ENCODE measurements at places on chromosomes 5 and 9.

DNA sequence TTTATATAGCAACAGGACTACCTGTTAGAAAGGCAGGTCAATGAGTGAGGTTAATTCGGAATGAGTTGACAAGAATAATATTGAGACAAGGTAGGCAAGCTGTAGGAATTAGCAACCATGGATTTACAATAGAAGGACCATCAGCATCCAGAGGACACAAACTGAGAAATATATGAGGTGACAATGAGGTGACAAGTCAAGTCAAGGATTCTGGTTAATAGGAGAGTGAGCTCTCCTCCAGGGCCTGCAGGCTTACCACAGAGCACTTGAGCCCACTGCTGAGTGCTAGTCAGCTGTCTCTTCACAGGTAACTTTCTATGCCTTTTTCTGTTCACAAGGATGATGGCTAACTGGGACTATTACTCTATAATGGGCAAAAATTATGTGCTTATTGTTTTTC, 227.2 kb downstream of the MRPS30 start:
- DNase-seq = no peak

GRCh38 chr5:81425569-81425968, 31.6 kb upstream of the ACOT12 start:
- peak; percentile 17 for DNase-seq

DNA sequence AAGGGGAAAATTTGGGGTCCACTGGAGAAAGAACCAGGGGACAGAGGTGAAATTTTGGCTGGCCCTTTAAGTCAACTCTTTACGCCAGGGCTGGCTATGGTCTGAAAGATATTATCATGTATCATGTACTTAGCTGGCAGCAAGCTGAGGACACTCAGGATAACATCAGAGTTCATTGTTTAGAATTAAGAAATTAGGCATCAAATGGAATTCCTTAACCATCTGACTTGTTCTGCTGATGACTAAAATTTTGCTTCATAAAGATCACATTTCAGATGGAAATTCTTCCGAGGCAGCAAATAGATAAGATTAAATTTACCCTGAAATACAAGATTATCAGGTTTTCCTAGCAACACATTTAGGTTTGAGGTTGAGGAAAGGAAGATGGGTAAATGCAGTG, 269.4 kb upstream of the KLF9 start:
- no peak for DNase-seq

GRCh38 chr9:23621188-23621587, 204.9 kb downstream of the ELAVL2 start:
- no peak for DNase-seq

DNA sequence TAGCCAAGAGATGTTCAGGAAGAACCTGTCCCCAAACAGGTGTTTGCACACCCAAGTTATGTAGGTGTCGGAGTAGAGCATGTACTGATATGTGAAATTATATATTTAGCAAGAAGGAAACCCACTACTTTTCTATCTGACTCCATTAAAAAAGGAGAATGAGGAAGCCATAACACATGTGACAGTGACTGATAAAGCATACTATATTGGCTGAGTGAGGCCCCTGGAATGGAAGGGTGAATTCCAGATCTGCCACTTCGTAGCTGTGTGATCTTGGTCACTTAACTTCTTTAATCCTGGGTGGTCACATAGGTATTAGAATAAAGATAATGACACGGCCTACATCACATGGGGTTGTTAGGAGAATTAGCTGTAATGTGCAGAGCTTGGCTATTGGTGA, 116.0 kb upstream of the MAN2A1 start:
- DNase-seq = no peak

DNA sequence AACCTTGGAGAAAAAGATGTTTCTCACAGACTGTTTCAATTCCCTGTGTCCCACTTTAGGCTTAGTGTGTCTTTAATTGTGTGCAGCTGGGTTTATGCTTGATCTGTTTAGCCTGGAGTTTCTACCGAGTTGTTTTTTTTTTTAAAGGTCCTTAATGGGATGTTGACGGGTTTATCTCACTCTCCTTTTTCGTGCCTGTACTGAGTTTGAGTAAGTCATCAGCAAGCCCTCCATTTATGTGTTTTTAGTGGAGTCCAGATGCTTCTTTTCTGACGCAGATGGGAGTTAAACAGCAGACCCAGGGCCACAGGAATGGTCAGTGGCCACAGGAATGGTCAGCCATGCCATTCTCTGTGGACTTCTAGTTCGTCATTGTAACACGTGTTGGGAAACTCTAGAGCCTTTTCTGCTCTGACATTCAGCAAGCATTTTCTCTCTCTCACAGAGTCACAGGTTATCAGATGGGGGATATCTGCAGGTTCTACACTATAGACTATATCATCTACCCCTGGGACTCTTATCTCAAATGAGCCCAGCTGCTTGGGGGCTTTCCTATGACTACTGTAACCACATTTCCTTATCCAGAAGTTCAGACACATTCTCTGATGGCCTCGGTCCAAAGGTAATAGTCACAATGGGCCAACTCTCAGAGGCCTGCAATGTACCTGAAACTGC, 190.5 kb downstream of the TTLL11 start:
- DNase-seq = peak; percentile 88

DNA sequence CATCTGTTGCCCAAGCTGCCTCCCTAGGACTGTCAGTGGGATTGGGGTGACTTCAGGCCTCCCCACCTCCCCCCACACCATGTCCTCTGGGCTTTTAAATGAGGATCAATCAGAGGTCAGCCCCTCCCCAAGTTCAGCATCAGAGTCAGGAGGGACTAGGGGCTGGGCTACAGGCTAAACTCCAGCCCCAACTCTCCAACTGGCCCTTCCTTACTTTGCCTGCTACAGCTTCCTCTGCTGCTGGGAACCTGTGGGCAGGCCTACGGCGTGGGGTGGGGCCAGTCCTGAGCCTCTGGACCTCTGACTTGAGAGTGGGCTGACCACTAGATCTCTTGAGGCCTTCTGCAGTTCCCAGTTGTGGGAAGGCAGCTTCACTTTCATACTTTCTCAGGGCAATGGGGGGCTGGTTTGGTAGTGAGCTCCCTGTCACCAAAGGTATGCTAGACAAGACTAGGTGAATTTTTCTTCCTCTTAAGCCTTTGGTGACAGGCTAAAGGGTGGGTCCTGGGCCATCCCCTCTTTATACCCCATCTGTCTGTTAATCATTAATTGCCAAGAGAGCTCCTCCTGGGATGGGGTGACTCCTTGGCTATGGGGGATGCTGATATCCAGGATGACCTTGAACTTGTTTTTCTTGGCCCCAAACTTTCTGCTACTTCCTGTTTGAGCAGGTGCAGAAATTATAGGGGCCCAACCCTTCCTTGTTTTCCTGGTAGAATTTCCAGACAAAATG, 10.8 kb upstream of the DAB2IP start:
- no peak for DNase-seq

GRCh38 chr9:83290692-83291091, 227.8 kb upstream of the RASEF start:
- no peak for DNase-seq

- DNase-seq = no peak
Measured at GRCh38 chr9:81716409-81716808, 27.1 kb upstream of the TLE1 start.

DNA sequence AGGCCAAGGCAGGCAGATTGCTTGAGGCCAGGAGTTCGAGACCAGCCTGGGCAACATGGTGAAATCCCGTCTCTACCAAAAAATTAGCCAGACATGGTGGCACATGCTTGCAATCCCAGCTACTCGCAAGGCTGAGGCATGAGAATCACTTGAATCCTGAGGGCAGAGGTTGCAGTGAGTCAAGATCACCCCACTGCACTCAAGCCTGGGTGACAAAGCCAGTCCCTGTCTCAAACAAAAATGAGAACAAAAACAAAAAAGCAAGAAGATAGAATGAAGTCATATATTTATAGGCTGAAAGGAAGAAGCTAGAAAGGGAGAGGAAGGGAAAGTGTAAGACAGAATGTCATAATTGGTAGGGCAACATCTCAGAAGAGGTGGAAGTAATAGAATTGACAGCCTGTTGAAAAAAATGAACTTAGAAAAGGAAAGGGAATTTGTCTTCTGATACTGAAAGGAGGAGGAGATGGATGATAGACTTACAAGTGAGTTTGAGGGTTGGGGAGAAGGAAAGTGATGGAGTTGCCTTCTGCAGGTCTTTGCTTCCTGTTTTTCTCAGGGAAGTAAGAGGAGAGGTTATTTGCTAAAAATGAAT, 32.2 kb downstream of the CARD6 start:
- DNase-seq = no peak

DNA sequence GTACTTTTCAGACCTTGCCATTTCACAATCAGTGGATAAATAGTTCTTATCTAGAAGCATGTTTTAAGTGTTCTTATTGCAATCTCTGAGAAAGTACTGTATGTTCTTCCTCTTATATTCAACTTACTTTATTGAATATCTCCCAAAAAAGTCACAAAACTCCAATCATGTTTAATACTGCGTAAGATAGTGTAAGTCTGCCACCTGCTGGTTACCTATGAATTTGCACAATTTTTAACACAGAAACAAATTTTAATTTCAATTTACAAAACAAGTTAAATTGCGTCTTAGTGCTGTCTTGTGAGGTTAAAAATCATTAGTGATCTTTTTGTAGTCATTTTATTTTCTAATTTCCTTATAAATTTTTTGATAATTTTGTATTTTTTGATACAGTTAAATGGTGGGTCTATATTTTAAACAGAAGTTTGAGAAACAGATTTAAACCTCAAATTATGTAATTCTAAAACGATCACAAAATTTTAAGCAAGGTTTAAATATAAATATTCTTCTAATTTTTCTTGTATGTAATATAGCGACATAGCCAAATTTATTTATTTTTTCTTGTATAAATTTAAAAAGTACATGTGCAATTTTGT, 115.8 kb downstream of the EMB start:
- DNase-seq = no peak

GRCh38 chr5:87844449-87844848, 424.2 kb downstream of the TMEM161B start:
- DNase-seq = no peak

DNA sequence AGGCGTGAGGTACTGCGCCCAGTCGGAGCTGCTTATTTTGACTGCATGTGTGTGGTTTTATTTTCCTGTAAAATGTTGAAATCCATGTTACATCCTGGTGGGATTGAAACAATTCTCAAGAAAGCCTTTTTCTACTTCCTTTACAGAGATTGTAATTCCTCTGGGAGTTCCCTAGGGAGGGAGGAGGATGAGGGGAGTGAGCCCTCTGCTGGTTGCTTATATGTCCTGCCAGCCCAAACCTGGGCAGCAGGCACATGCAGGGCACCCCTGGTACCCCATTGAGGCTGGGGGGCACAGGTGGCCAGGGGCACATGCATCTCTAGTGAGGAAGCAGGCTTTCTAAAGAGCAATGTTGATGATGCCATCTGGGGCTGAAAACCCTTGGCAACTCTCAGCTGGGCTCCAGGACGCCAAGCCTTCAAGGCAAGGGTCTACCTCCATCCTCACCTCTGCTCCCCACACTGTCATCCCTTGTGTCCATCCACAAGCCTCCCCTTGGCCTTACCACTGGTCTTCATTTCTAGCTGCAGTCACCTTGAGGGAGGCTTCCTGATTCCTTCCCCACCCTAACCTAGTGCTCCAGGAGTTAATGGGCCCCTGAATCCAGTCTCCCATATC, 84.7 kb upstream of the TNFSF8 start:
- peak; percentile 50 for DNase-seq

GRCh38 chr5:158856794-158857193, 242.9 kb downstream of the EBF1 start:
- no peak for DNase-seq

DNA sequence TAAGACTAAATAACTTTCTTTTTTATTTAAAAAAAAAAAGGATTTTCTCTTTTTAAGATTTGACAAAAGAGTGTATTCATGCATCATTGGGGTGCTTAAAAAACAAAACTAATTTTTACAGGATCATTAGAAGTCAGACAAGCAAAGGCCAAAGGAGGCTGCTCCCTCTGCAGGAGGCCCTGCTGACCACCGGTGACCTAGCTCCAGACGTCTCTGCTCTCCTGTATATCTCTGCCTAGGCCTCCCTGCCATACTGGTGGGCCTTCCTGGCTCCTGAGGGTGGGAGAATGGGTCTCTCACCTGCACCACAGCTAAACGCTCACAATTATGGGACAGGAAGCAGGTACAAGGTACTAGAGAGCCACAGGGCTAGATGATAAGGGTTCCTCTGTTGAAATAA, 36.6 kb downstream of the CSF2 start:
- DNase-seq = no peak

DNA sequence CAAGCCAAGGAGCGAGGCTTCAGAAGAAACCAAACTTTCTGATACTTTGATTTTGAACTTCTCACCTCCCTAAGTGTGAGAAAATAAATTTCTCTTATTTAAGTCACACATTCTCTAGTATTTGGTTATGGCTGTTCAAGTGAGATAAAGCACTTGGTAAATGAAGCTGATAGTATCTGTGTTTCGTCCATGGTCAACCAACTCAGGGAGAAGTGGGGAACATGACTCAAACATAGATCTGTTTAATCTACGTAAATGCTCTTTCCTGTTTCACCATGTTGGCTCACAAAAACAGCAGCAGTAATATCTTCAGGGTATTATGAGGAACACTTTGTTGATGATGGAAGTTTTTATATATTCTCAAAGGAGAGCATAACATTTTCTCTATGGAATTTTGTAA, 2167.2 kb upstream of the C9orf72 start:
- no peak for DNase-seq

DNA sequence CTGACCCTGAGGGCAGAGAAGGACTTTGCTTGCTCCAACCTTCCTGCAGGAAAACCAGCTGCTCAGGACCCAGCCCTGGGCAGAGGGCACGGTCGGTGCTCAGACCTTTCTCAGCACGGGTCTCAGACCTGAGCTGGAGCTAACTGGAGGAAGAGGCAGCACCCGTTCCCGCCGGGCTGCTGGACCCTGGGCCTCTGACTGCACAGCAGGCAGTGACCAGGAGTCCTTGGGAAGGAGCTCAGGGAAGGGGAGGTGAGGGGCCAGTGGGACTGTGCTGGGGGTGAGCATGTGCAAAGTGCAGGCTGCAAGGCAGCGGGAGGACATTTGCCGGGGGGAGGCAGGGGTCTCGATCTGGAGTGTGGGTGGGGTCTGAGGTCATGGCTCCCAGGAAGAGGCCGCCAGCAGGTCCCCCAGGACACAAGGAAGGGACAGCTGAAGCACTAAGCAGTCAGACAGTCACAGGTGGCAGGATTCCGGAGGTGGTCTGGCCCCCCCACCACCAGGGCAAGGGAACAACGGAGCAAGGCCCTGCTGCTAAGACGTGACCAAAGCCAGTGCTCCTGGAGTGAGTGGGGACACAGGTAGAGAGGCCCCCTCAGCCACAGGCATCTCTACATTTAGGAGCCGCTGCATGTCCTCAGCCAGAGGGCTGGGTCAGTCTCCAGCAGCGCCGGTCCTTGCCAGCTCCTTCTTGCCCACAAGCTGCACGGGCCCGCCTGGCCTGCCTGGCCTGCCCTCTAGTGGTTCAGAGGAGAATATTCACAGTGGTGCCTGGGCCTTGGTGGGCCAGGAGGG, 4.8 kb upstream of the DPM2 start:
- DNase-seq = peak; percentile 78

DNA sequence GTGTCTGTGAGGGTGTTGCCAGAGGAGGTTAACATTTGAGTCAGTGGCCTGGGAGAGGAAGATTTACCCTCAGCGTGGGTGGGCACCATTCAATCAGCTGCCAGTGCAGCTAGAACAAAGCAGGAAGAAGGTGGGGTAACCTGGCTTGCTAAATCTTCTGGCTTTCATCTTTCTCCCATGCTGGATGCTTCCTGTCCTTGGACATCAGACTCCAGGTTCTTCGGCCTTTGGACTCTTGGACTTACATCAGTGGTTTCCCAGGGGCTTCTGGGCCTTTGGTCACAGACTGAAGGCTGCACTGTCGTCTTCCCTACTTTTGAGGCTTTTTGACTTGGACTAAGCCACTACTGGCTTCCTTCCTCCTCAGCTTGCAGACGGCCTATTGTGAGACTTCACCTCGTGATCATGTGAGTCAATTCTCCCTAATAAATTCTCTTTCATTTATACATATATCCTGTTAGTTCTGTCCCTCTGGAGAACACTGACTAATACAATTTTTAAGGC, 38.1 kb downstream of the PBX3 start:
- no peak for DNase-seq

Data from hepatic stellate cell (primary cell).